Fibroblast of the aortic adventitia (primary cell): ENCODE measurements at places on chromosomes 2 and 18.

- DNase-seq = peak; percentile 22
Measured at GRCh38 chr18:63315876-63316275, 3.7 kb downstream of the BCL2 start.

DNA sequence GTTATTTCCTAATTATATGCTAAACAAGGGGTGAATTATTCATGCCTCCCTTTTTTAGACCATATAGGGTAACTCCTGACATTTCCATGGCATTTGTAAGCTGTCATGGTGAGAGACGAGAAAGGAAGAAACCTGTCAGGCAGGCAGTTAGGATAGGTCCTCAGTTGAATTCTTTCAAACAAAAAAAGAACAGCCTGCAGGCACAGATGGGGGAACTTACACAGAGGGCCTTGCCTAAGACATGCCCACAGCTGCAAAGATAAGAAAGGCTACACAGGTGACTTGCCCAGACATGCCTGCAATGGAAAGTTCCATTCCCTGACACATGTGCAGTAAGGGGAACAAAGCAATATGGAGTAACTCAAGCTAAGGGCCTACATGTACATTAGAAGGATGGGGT is 128.1 kb downstream of the TMEM163 start:
- DNase-seq = no peak

- DNase-seq = no peak
Measured at GRCh38 chr2:119266091-119266589, 42.5 kb downstream of the STEAP3 start.

GRCh38 chr18:49352321-49352720 is 108.1 kb downstream of the DYM start:
- DNase-seq = peak; percentile 51
